ENCODE measurements at places on chromosomes 1 and 21.

DNA sequence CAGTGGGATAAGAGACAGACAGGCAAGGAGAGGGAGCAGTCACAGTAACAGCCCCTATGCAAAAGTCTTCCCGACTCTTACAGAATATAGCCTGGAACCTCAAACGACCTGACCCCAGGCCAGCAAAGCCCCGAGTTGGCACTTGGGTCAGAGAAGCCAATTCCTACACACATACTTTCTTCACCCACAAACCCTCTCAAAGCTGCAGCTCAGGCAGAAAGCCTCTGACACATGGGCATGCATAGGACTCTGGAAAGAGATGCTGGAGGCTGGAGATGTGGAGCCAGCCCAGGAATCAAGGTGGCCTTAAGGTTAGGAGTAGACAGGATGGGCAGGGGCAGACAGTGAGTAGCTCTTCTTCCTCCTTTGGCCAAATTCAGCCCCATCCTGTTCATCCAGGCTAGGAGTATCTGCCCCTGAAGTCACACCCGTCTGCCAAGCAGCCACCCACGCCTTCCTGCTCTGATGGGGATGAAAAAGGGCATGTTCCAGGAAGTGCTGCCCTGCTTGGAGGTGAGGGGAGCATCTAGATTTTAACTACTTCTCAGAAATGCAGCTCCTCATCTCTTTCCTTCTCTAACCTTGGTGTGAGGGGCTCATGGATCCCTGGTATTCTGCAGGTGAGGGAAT, 7.8 kb downstream of the SLC41A1 start:
- no peak for DNase-seq

DNA sequence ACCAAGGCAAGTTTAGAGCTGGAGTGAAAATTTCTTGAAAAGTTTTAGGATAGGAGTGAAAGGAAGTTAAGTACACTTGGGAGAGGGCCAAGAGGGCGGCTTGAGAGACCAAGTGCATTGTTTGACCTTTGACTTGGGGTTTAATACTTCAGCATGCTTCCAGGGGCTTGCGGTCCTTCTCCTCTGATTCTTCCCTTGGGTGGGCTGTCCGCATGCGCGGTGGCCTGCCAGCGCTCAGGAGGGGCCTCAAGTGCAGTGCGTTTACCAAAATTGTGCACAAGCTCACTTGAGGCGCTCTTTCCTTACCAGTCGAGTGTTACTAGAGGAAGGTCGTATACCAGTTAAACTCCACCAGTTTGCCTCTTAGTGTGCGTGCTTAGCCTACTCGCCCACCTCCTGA, 91.3 kb upstream of the LYST start:
- DNase-seq = no peak

- DNase-seq = no peak
These were observed 131.9 kb upstream of the B3GALT2 start for GRCh38 chr1:193318347-193318746.

DNA sequence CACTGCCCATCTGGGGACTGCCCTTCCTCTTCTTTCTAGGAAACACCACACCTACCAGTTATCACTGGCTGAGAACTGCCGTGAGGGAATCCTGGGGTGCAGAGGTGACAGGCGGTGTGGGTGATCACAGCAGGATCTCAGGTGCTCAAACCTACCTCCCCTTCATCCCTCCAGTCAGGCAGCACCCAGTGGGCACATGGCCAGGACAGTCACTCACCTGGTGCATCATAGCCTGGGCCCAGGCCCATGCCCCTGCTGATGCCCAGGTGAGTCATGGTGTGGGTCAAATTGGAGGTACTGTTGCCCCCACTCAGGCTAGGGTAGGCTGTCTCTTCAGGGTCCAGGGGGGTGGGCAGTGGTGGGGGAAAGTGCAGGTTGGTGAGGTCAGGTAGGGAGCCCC, 5.3 kb upstream of the DENND4B start:
- no peak for DNase-seq

DNA sequence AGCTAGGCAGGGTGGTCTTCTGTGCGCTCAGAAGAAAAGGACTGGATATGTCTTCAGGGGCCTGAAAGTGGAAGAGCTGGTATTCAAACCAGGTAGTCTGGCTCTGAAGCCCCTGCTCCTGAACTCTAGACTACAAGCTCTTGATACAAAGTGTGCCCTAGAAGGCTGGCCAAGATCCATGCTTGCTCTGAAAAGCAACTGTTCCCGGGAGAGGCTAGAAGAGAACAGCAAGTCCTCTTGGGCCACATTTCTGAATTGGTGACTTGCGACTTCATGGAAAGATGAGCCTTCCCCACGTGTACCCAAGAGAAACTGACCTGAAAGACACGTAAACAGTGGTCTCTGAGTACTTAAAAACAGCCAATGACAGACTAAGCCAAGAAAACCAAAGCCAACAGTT, 123.3 kb upstream of the GRIK3 start:
- DNase-seq = no peak

DNA sequence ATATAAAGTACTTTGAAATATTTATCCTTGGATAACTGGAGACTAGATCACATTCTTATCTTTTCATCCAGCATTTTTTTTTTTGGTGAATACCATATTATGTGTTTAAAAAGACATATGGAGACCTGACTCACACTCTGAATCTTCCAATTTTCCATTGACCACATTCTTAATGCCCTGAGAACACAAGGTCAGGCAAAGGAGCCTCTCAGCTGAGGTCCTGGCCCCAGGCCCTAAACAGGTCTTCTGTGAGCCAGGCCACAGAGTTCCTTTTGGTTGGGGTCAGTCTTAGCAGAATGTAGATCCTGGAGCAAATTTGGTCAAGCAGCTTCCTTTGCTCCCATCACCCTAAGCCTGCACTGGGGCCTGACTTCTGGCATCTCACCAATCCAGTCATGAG, 390.1 kb upstream of the ST6GALNAC5 start:
- DNase-seq = no peak

DNA sequence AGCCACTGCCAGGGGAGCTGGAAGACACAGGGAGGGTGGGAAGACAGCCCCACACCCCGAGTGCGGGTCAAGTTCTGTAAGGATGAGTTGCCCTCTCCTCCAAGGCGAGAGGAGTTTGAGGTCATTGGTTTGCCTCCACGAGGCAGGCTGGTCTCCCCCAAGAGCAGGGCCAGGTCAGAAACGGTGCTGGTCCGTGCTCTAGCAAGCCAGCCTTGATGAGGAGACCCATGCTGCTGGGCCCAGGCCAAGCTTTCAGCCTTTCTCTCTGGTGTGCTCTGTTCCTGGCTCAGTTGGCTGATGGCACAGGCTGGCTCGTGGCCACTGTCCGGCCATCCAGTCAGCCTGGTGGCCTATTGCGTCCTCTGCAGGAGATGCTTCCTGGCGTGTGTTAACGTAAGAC, 12.0 kb upstream of the PCBP3 start:
- DNase-seq = no peak

GRCh38 chr1:76921590-76921989, 54.3 kb downstream of the ST6GALNAC5 start:
- no peak for DNase-seq

GRCh38 chr1:235657747-235658526, 8.4 kb upstream of the GNG4 start:
- no peak for DNase-seq

DNA sequence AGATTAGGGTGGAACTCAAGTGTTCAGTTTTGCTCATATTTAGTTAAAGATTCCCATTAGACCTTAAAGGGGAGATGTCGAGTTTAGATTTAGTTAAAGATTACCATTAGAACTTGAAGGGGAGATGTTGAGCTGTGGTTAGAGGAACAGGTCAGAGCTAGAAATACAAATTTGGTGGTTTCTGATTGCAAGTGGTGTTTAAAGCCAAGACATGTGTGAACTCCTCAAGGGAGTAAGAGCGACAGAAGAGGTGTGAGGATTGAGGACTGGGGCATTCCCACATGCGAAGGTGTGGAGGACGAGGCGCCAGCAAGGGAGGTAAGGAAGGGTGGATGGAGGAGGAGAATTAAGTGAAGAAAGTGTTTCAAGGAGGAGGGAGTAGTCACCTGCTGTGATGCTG, 168.6 kb downstream of the IER5 start:
- no peak for DNase-seq

DNA sequence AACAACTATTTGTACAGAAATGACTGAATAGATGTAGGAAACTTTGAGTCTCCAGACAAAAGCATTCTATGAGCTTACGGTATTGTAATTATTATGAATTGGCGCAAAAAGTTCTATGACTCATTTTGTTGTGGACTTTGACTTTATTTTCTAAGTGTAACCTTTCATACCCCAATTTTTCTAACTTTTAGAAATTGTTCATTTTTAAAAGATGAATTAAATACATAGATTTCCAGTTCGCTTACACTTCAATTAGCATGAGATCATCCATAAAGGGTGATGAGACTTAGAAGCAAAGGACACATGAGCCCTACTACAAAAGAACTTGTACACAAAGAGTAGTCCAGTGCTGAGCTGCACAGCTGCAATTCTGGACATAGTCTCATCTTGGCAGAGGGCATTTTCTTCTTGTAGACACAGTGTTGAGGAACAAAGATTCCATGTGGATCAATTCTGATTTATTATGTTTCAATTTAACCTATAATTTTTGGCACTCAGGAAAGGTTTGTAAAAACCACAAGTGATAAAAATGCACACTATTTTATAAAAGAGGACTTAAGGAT, 431.1 kb downstream of the LRRIQ3 start:
- DNase-seq = no peak

- no peak for DNase-seq
These were observed 13.4 kb downstream of the TSNAX start for GRCh38 chr1:231541842-231542241.

GRCh38 chr1:193070386-193070753, 11.0 kb downstream of the RO60 start:
- no peak for DNase-seq

DNA sequence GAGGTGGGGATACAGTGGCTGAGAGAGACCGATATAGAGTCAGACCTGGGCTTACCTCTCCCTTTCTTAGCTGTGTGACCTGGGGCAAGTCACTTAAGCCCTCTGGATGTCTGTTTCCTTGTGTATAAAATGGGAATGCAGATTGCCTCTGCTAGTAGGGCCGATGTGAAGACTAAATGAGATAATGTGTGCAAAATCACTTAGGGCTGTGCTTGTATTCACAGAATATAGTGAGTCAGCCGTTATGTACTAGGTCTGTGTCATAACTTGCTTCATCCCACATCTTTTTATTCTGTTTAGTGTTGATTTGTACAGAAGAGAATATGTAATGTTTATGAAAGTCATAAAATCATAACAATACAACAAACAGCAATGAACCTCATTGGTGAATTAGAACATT, 56.0 kb downstream of the PTPRU start:
- DNase-seq = no peak

DNA sequence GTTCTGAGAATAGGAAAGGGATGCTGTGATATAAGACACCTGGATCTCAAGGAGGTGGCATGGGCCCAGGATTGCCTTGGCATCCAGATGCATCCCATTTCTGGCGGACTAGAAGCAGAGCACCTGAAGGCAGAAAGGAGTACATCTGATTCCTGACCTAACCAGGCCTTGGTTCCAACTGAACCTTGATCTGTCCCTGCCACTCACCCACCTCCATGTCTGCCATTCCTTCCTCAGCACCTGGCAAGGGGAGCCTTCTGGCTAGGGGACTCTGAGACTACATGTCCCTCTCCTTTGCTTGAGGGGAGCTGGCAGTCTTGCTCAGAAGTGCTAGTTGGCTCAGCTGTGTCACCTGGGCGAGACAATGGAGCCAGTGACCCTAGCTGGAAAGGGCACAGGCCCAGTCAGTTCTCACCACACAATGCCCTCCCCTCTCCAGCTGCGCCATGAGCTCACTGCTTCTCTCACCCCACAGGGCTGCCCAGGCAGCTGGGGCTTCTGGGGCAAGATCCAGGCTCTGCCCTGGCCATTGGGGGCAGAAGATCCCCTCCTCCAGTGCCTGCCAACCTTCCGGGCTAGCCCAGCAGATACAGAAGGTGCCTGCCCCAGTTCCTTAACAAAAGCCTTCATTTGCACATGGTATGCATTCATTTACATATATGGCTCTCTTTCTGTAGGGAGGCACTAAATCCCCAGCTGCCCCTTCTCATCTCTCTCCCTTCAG, 2.9 kb downstream of the IGSF8 start:
- DNase-seq = no peak

DNA sequence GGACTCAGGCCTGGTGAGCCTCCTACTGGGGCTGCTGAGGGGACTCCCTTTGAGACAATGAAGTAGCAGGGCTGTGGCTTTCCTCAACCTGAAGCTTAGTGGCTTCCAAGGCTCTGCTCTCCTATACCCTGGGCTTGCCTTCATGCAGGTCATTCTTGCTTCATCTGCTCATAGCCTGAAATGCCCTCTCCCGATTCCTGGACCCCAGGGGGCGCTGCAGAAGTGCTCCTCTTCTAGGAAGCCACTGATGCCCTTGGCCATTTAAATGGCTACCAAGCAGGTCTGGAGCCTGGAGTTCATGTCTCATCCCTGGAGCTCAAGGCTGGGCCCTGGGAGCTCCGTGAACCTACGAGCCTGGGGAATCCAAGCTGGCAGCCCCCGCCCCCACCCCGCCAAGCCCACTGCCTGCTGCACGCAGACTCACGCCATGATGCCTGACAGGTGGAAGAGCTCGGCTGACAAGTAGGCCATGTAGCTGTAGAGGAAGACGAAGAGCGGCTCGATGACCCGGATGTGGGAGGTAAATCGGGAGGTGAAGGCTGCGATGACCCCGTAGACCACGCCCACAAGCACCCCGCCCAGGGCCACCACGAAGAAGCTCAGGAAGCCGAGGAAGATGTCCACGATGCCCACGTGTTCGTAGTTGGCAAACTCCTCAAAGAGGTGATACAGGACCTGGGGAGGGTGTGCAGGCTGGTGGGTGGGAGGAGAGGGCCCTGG, 45.7 kb downstream of the SLC9A1 start:
- no peak for DNase-seq

- DNase-seq = no peak
These were observed 92.1 kb downstream of the BACH1 start for GRCh38 chr21:29390778-29391177.

DNA sequence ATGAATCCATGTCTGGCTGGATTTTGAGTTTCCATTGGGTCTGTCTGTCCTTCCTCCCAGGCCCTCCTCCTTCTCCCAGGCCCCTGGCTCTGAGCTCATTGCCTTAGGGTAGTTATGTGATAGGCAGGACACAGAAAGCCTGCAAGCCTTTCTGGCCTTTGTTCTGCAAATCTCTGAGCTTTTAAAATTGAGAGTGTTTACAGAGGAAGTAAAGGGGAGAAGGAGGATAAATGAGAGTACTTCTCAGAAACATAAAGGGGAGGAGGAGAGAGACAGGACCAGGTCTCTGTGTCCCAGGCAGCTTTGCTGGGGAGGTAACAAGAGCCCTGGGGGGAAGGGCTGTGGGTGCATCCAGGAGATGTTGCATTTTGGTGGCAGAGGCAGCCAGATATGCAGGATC, 126.7 kb downstream of the FOXD2 start:
- DNase-seq = no peak

Data from activated T-helper 1 cell treated with anti-CD3 and anti-CD28 coated beads, Interleukin-2, amount 50 U/mL, for 16 hours (primary cell).